ENCODE measurements at places on chromosomes 1 and 21.

DNA sequence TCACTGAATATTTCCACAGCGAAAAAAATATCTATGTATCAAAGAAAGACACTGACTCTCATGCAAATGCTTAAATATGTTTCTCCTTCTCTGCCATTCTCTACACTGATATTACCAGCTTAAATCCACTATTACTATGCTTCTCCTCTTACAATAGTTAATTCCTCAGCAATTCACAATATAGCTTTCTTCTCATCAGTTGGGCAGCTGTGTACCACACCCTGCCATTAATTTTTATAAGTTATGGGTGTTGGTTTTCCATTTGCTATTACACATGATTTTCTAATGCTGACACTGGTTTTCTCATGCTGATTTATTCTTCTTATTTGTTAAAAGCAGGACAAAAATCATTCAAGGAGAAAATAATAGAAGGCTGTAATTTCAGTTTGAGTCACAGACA is 251.8 kb downstream of the TBX15 start:
- DNase-seq: no peak

DNA sequence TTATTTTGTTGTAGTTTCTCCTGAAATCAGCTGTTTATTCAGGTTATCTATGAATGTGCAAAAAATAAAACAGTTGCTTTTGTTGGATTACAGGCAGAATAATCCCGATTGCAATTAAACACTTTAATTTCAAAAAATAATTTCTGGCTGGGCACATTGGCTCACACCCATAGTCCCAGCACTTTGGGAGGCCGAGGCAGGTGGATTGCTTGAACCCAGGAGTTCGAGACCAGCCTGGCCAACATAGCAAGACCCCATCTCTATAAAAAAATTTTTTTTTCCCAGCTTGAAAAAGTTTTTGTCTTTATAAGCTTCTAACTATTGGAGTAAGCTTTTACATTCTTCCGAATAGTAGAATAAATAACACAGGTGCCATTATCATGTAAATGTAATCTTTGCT is 15.3 kb downstream of the RCAN3 start:
- no peak for DNase-seq

DNA sequence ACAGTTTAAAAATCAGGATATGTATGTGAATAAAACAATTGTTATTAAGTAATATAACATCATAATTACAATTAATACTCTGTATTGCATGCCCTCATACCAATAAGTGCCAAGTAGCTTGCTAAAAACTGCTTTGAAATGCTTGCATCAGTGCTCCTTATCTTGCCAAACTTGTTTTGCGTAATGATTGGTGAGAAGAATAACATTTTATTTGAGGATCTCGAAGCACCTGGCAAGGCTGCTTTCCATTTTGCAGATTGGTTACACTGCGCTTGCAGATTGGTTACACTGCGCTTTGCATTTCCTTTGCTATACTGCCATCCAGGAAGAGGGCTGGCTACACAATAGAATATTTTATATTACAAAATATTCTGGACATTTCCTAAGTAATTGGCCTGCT is 1.7 kb upstream of the PBX1 start:
- DNase-seq: no peak

- no peak for DNase-seq
Observed at GRCh38 chr1:46755121-46755520, 36.2 kb upstream of the EFCAB14 start.

Measured in HFFc6 (cell line).